ENCODE measurements at places on chromosomes 11 and 22. TPM values are rescaled to one million over a fixed set of nuclear protein-coding genes. Genes with fewer than 3 reads are reported as not detected.

DNA sequence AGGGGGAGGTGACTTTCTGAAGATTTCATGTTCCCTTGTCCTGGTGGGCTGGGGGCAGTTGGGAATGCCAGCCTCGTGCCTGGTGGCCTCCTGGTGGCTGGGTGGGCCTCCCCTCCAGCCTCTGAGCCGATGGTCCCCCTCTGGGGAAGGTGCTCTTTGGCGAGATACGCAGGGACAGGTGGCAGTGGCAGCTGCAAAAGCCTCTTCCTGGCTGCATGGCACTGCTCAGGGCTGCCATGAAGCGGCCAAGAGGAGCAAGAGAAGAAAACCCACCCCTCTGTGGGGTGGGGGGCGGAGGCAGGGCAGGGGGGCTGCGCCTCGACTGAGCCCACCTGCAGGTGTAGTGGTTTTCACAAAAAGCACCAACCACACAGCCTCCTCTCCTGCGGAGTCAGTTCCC, 61.8 kb upstream of the PHF21B start:
- peaks cover 10% of the 10 kb centered on the region for H3K4me1 ChIP-seq
- peaks cover 13% of the 10 kb centered on the region for H3K36me3 ChIP-seq
- no peak overlapping the region for H3K27ac ChIP-seq
- H3K27me3 ChIP-seq: peaks cover 49% of the 10 kb centered on the region
- no peak overlapping the region for H3K4me3 ChIP-seq
- no peak for DNase-seq

The SSTR3 gene
- 2.1 TPM for total RNA-seq

DNA sequence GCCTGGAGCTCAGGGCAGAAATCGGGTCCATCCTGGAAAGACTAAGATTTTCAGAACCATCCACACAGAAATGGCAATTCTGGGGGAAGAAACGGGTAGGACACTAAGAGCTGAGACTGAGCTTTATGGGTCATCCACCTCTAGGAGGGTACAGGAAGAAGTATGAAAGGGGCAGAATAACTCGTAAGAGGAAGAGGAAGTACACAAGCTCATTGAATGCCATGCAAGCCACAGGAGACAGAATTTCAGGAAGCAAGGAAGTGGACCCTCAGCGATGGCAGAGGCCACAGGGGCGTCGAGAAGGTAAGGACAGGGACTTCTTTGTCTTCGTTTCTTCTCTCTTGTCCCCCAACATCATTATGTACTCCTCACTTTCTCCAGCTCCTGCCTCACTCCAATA, 169.6 kb downstream of the MAML2 start:
- H3K27ac ChIP-seq: peak overlapping the region; percentile 14
- peaks cover 6% of the 10 kb centered on the region for H3K36me3 ChIP-seq
- peaks cover 35% of the 10 kb centered on the region for H3K4me1 ChIP-seq
- DNase-seq: no peak
- no peak overlapping the region for H3K4me3 ChIP-seq

The SLC25A45 gene
- total RNA-seq: 61.6 TPM

DNA sequence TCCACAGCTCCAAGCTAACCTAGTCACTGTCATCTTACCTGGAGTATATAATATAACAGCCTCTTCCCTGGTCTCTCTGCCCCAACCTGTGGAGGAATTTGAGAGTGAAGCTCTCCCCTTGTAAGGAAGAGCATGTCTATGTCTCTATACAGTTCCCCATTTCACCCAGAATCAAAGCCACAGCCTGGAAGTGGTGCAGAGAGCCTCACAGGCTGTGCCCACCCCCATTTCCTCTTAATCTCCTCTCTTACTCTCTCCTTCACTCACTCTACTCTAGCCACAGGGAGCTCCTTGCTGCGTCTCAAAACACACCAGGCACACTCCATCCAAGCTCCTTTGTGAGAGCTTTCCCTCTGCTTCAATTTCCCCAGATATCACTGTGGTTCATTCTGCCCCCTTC, 302.5 kb upstream of the ISX start:
- no peak overlapping the region for H3K27ac ChIP-seq
- no peak overlapping the region for H3K4me3 ChIP-seq
- DNase-seq: no peak
- no peaks in the 10 kb centered on the region for H3K4me1 ChIP-seq
- no peaks in the 10 kb centered on the region for H3K36me3 ChIP-seq
- H3K27me3 ChIP-seq: peaks cover 5% of the 10 kb centered on the region

DNA sequence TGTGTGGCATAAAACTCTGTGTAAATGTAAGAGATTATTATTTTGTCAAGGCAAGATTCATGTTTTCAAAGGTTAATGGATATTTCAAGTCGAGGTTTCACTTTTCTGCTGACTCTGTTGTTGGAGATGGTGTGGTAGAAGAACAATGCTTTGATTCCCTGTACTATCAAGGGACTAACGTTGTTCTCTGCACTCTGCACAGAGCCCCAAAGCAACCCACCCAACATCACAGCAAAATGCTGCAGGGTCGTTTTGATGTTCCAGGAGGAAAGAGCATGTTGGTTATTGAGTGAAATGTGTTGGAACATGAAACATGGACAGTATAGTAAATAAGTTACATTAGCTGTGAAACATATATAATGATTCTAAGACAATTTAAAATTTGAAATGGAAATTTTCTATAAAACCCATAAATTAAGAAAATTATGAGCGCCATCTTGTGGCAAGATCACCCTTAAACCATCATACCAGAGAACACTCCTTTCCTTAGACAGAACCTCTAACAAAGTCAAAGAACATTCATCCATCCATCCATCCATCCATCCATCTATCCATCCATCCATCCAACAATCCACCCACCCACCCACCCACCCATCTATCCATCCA, 164.4 kb upstream of the ZBED5 start:
- no peak overlapping the region for H3K4me3 ChIP-seq
- peaks cover 7% of the 10 kb centered on the region for H3K4me1 ChIP-seq
- H3K36me3 ChIP-seq: no peaks in the 10 kb centered on the region
- no peak overlapping the region for H3K27ac ChIP-seq

The IFITM10 gene
- 0.90 TPM for total RNA-seq

The SYT8 gene
- total RNA-seq: not detected

The GAS2 gene
- 3.1 TPM for total RNA-seq

DNA sequence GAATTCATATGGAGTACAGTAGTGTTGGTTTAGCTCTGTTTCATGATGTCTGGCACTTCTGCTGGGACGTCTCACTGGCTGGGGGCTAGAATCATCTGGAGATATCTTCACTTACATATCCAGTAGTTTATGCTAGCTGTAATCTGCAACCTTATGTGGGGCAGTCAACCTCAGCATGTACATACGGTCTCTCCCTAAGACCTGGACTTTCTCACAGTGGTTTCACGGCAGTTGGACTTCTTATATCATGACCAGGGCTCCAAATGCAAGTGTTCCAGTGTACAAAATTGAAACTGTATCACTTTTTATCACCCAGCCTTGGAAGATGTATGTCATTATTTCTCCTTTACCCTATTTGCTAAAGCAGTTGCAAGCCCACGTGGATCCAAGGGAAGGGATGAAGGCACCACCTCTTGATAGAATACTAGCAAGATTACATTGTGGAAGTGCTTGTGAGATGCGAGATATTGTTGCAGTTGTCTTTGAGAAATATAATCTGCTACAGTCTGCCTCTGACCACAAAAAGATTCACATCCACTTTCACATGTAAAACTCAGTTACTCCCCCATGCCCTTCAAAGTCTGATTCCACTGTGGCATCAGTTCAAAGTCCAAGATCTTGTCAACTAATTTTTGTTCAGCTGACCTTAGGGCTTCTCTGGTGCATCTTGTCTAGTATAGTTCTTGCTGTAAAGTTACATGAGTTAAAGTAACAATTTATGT, 316.6 kb upstream of the NCAM1 start:
- no peak overlapping the region for H3K27ac ChIP-seq
- no peak for DNase-seq
